ENCODE measurements at places on chromosomes 4 and X.
A peak's percentile ranks its signal among the peaks of the same experiment; 100 is the strongest.

GRCh38 chr4:108291137-108291536 lies 122.4 kb upstream of the LEF1 start:
- no peak for DNase-seq

GRCh38 chrX:46770817-46771163 lies 11.9 kb upstream of the SLC9A7 start:
- DNase-seq = no peak

DNA sequence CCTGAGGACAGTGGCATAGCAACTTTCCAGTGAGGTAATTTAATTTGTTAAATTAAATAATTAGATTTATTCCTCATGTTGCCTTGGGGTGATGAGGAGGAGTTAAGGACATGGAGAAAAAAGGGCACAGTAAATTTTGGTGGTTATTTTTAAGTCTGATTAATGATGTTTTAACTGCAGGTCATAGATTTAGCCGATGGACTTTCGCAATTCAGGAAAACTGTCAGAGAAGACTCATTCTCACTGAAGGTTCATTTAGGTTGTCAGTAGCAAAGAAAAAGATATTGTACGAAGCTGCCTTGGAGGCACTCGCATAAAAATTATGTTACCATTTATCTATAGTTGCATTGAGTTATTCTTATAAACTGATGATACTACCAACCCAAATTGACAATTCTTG lies 164.2 kb upstream of the PITX2 start:
- no peak for DNase-seq

GRCh38 chr4:123495530-123495929 lies 98.9 kb downstream of the SPRY1 start:
- DNase-seq = no peak

DNA sequence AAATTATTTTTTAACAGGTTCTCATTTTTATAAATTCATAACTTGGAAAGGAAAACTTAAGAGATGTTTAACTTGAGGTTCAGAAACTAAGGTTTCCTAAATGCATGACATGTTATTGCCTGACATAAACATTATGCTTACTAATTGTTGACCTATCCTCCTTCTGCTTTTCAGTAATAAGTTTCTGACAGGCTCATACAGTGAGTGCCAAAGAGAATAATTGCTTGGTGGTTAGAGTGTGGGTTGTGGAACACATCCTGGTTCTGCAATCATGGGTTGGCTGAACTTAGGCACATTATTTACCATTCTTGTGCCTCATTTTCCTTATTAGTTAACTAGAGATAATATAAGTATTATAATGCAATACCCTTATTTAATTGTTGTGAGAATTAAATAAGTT lies 56.5 kb downstream of the BMPR1B start:
- DNase-seq = no peak

DNA sequence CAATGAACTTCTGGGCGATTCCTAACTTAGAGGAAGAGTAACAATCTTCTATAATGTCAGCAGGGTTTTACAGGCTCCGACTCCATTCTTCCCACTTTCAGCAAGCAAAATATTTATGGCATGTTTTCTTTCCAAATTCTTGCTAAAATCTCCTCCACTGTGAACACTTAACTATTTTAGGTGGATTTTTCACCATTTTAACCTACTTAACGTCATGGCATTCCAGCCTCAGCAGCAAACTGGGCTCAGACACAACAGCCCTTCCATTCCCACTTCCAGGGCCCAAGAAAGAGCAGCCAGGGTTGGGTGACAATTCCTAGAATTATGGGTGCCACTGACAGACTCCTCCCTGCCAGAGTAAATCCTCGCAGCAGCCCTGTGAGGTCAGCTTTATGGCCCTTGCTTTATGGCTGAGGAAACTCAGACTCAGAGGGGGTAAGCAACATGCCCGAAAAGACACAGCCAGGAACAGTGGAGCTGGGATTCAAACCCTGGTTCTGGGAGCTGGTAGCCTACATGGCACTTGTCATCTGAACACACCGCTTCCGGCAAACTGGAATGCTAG lies 112.8 kb upstream of the MAP3K15 start:
- DNase-seq = no peak

GRCh38 chr4:7788694-7789425 lies 150.8 kb downstream of the AFAP1 start:
- no peak for DNase-seq

DNA sequence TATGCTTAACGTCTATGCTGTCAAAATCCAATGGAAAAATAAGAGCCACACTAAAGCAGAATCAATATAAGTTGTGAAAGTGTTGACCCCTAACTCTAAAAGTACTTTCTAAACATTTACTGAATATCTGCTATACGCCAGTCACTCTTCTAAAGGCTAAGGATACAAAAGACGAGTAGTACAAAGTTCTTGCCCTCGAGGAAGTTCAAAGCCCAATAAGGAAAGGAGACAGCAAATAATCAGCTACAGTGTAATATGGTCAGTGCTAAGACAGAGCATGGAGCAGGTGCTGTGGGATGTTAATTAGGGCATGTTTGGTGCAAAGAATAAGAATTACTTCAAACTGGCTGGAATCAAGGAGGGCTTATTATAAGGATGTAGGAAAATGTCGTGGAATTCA lies 31.6 kb upstream of the TMEM150C start:
- DNase-seq = no peak

- no peak for DNase-seq
These were observed 377.0 kb downstream of the RPA4 start for GRCh38 chrX:97260679-97261078.

DNA sequence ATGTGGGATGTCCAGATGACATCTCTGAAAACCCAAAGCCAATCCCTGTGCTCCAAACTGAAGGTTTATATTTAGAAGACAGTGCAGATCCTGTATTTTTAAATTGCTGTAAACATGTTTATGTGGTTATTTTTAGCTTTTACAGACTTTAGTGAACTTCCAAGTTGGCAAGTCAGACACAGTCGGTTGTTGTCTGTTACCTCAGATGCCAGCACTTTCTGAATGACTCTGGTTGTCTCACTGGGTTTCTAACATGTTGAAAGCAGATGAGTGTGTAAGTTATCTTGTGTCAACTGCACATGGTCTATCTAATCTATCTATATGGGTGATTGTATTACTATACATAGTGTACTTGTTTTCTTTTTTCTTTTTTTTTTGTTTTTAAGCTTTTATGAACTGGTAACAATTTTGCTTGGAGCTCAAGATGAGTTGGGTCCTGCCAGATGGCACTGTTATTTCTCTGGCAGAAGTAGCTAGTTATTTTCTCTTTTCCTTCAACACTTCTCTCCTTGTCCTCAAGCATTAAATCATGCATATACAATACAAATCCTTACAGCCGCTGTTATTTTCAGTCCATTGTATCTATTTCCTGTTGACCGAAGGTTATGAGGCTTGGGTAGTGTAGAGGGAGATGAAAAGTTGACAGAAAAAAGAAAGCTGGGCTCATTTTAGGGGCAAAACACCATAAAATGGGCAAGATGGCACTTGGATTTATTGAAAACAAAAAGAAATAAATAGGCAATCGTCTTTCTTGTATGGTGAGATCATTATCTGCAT lies 66.3 kb downstream of the GAB1 start:
- no peak for DNase-seq

- DNase-seq = peak; percentile 10
These were observed 1.5 kb downstream of the KLF8 start for GRCh38 chrX:56233682-56234081.

DNA sequence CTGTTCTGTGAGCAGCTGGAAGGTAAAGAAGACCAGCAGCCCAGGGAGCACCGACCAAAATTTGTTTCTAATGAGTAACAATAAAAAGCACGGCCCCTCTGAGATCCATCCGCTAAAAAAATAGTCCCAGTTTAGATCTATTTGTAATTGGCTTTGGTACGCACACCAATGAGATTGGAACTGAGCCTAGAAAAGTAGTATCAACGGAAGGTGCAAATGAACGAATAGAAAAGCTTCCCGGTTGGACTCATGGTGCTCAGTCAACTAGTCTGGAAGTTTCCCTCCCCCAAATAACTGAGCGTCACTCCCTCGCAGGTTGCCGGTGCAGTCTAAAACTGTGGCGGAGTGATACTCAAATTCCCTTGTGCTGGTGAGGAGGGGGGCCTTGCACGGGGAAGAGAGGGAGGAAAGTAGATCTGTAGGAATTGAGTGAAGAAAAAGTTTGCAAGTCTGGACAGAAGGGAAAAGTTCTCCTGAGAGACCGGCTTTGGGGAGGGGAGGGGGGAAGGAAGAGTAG lies at the start of gene COL4A5:
COL4A5 (plus strand) TSS at position 413 of the 517 bp plus-strand sequence. CDS start 288 bp downstream, outside the sequence.
- DNase-seq = peak; percentile 2

DNA sequence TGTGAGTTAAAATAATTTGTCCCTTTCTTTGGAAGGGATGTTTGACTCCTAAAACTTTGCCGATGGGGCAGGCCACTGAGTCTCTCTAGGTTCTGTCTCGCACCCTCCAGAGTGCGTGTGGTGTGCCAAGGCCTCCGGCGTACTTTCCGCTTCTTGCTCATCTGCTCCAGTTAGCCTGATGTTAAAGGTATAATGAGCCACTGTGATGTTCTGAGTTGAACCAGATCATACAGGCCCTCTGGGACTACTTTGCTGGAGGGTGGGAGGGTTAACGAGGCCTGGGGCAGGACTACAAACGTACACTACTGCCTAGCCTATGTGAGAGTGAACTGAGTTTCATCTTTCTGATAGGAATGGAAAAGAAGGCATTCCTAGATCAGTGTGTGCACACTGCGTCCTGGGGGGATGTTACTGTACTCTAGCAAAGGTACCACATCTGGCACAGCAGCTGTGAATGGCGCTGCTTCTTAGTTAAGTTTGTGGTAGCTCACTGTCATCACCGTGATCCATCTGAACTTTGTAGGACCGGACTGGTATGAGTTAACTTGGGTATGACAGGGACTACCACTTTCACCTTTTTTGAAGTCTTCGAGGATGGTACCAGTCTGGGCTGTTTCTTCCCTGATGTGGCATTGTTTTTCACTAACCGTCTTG lies 60.2 kb downstream of the RGS12 start:
- DNase-seq = no peak

GRCh38 chr4:8325291-8325973 lies 55.9 kb downstream of the HTRA3 start:
- no peak for DNase-seq

DNA sequence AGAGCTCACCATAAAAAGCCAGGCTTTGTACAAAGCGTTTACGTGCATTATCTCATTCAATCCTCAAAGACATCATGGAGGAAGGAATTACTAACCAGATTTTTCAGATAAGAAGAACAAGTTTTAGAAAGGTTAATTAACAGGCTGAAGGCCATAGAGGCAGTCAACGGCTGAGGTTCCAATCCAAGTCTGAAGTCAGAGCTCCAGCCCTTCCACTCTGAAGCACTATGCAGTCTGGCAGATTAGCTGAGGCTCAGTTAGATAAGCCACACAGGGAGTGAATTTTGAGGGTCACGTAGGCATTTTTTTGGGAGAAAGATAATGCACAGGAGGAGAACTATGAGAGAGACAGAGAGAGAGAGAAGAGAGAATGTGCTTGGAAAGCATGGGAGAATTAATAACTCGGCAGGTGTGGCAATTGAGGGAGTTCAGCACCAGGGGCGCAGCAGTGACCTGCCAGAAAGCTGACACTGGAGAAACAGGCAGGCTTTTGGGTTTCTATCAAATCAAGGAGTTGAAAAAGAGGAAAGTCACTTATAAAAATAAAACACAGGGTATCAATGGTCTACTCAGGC lies 116.5 kb upstream of the NAP1L5 start:
- DNase-seq = no peak

DNA sequence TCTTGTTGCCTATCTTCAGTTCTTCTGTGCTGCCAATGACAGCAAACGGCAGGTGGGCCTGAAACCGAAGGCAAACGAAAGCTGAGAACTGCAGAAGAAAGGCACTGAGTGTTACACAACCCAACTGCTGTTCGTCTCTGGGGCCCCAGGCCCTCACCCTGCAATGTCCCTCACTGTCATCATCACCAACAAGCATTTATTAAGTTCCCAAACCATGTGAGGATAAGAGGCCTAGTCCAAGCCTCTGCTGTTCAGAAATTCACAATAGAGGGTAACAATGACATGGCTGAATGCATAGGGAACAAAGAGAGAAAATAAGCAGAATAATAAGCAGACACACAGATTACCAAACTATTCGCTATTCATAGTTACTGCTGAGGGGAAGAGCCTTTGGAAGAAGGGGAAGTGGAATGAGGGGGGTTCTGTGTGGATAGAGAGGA lies 34.5 kb upstream of the NKRF start:
- DNase-seq = no peak

- DNase-seq = no peak
These were observed 90.7 kb downstream of the GEMIN8 start for GRCh38 chrX:13938829-13939530.

GRCh38 chr4:83067058-83067639 lies 32.2 kb downstream of the COPS4 start:
- no peak for DNase-seq

- DNase-seq = no peak
These were observed 86.2 kb downstream of the NHSL2 start for GRCh38 chrX:71996826-71997225.

DNA sequence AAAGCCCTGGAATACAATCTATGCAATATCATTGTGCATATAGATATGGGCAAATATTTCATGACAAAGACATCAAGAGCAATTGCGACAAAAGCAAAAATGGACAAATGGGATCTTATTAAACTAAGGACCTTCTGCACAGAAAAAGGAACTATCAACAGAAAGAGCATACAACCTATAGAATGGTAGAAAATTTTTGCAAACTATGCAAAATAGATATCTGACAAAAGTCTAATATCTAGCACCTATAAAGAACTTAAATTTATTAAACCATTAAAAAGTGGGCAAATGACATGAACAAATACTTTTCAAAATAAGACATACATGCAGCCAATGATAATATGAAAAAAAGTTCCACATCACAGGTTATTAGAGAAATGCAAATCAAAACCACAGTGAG lies 312.9 kb downstream of the GLUD2 start:
- no peak for DNase-seq

DNA sequence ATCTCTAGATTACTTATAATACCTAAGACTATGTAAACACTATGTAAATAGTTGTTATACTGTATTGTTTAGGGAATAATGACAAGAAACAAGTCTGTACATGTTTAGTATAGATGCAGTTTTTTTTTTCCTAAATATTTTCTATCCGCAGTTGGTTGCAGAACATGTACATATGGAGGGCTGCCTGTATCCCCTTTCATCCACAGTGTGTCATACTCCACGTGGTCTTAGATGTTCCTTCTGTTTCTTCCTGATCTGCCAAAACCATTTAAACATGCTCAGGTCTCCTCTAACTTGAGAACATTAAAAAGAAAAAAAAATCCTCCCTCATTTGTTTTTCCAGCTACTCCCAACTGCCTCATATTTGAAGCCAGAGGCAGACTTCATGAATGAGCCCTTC lies 14.0 kb downstream of the OCIAD1 start:
- DNase-seq = no peak

DNA sequence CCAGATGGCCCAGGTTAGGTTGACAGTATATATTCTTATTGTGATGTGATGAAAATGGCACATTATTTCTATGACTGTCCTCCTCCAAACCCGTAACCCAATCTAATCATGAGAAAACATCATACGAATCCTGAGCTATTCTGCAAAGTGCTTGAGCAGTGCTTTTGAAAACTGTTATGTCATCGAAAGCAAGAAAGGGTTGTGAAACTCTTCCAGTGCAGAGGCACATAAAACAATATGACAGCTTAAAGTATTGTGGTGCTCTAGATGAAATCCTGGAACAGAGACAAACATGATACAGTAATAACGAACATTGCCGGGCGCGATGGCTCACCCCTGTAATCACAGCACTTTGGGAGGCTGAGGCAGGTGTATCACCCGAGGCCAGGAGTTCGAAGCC lies 1648.0 kb downstream of the STIM2 start:
- no peak for DNase-seq

- DNase-seq = no peak
These were observed 76.4 kb upstream of the MYOZ2 start for GRCh38 chr4:119059221-119059620.
